ENCODE measurements at places on chromosomes 6 and 20.

DNA sequence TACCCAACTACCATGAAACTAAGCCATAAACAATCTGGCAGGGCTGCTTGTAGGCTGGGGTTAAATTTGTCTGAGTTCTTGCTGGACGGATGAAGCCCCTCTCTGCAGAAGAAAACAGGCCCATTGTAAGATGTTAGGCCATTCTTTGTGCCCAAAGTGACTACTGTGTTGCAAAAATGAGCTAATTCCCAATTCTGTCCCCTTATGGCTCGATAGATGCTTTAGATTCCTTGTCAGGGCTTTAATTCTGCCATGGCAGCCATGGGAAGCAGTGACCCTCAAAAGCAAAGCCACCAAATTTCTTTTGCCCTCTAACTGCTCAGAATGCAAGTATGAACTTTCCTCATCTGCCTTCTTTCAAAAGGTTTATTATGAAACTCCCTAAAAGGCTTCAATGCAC is 45.2 kb downstream of the LAMA4 start:
- DNase-seq: no peak

GRCh38 chr20:23445596-23446217 is 6.2 kb downstream of the CSTL1 start:
- DNase-seq: peak; percentile 45

DNA sequence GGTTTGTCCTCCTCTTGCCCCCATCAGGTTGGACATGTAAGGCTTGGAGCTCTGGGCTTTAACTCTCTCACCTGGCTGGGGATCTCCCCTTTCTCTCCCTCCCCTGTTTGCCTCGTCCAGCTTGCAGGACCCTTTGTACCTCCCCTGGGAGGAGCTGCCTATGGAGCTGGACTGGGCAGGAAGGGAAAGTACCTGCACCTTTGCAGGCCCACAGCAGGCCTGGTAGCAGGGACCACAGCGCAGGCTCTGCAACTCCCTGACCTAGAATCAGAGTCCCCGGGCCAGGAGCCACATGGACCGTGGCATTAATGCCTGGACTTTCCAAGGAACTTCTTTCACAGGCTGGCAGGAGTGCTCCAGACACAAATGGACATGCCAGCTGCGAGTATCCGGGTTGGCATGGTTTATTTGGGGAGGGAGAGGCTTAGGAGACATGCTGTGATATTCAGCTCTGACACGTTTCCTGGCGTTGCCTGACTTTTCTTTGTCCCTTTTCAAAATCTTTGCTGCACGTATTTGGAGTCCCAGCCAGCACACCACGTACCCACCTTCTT is 268.5 kb upstream of the EXOC2 start:
- DNase-seq: no peak

GRCh38 chr6:19525673-19526072 is 311.5 kb upstream of the ID4 start:
- no peak for DNase-seq

DNA sequence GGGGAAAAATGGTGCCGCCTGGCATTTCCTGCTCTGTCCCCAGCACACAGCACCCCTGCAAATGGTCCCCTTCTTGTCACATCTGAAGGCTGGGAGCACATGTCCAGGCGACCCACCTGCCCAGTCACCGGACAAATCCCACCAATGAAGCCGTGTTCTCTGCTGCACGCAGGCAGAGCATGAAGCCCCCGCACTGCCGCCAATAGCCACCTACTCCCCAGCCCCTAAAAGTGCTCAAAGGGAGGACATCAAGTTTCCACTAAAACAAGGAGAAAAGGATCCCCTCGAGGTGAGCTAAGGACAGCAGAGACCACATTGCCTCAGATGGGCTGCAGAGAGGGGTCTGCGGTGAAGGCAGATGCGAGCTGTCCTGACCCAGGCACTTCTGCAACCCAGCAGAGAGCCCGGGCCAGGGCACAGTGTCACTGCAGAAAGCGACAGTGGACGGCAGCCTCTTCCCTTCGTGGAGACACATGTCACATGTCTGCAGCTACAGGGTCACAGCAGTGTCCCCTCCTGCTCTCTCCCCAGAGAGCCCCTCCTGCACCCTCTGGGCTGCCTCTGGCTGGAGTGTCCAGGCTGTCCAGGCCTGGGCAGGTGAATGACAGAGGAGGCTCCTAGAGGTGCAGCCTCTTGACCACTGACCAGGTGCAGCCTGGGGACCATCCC is 221.5 kb downstream of the PREX1 start:
- DNase-seq: no peak

GRCh38 chr6:2355150-2355549 is 109.7 kb upstream of the GMDS start:
- no peak for DNase-seq

- no peak for DNase-seq
Observed at GRCh38 chr20:13687815-13688214, 49.1 kb upstream of the TASP1 start.

DNA sequence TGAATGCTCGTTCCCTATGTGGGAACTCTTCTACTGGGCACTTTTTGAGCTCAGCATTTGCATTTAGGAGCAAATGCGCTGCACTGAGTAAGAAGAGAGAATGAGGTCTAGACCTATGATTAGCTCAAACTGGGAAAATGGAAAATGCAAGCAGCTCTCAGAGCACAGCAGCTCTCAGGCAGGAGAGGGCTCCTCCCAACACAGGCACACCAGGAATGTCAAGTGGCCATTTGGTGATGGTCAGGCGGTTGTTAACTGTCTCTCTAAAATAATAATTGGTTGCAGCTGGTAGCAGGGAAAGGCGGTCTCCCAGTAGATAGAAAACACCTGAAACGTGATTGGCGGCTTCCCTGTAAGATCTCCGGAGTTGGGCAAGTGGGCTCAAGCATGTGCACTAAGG is 162.0 kb upstream of the ECI2 start:
- no peak for DNase-seq

Data from A549 (cell line).